ENCODE measurements at places on chromosomes 4 and X.

DNA sequence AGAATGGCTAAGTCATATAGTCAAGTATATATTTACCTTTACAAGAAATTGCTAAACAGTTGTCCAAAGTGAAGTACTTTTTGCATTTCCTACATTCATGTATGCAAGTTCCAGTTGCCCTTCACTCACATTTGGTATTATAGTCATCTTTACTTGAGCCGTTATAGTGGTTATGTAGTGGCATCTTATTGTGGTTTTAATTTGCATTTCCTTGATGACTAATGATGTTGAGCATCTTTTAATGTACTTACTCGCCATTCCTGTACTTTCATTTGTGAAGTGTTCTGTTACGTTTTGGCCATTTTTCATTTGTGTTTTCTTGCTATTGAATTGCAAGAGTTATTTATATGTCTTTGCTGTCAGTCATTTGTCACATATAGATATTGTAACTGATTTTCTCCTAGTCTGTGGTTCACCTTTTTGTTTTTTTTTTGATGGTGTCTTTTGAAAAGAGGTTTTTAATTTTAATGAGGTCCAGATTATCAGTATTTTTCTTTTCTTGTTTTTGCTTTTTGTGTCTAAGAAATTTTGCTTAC lies 27.6 kb downstream of the ARFIP1 start:
- no peak for DNase-seq

- DNase-seq, result no peak
Measured at GRCh38 chr4:182067828-182068227, 175.4 kb upstream of the TENM3 start.

GRCh38 chrX:19382555-19383145 lies 38.9 kb downstream of the PDHA1 start:
- peak; percentile 37 for DNase-seq

GRCh38 chr4:102339018-102339417 lies 6.3 kb downstream of the SLC39A8 start:
- no peak for DNase-seq

DNA sequence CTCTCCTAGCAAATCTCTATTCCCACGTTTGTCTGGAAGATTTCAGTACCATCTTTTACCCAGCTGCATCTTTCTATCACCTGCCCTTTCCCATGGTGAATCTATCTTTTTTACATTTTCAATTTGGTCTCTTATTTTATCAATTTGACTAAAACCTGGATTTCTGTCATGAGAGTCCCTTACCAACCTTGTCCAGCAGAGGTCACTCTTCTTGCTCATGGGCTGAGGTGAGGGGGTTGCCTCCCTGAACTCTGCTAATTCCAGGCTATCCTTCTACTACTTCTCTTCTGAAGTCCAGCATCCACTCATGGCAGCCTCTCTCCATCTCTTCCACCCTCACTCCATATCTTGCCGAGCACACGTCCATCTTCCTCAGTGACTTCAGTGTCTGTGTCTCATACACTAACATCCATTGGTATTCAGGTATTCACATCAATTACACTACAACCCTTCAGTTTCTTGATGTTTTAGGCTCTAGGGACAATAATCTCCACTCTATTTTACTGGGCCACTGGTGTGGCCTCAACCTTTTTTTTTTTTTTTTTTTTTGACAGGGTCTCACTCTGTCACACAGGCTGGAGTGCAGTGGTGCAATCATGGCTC lies 17.8 kb upstream of the ZNF827 start:
- DNase-seq, result no peak

- DNase-seq, result no peak
Measured at GRCh38 chr4:143183513-143184216, 1.1 kb upstream of the USP38 start.

DNA sequence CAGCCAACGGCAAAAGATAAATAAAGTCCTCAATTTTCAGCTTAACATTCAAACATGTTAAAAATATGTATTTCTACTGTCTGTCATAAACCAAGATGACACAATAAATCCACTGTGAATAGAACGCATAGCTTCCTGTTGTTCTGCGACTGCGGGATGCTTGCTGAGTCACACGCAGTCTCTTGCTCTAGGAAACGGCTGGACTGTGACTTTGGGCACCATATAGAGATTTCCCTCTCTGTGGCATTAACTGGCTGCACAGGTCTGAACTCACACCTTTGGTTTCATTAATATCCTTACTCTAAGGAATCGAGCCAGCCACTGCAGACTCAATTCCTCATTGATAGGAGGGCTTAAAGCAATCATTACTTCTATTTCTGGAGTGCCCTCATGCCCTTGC lies 8.4 kb downstream of the BEND4 start:
- no peak for DNase-seq

DNA sequence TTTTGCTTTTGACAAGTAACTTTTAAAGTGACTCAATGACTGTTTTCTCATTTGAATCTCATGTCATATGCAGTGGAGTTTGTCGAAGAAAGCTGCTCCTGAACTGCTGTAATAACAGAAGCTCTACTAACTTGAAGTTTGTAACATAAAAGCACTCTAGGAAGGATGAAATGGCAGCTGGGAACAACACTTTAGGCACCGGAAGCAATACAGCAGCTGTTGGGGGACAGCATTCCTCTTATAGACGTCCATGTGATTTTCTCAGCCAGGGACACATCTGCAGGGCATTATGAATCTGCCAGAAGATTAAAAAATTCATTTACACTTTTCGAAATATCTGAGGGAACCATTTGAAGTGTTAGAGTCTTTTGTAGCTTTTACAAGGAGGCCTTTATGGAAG lies 1035.8 kb downstream of the ADGRL3 start:
- no peak for DNase-seq

DNA sequence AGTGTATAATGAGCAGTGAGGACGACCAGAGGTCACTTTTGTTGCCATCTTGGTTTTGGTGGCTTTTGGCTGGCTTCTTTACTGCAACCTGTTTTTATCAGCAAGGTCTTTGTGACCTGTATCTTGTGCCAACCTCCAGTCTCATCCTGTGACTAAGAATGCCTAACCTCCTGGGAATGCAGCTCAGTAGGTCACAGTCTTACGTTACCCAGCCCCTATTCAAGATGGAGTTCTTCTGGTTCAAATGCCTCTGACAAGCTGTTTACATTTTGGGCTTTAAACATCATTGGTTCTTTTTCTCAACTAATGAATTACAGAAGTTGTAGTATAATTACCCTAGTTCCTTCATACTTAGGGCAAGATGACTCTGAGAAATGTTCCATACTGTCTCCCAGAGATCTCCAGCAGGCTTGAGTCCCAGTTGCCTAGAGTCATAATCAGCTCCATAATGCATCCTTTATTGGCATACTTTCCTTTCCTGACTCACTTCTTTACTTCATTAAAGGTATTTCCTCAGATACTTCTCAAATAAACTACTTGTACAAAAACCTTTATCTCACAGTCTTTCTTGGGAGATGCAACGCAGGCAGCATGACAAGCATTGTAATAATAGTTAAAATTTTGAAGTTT lies 136.5 kb downstream of the KDM6A start:
- no peak for DNase-seq

DNA sequence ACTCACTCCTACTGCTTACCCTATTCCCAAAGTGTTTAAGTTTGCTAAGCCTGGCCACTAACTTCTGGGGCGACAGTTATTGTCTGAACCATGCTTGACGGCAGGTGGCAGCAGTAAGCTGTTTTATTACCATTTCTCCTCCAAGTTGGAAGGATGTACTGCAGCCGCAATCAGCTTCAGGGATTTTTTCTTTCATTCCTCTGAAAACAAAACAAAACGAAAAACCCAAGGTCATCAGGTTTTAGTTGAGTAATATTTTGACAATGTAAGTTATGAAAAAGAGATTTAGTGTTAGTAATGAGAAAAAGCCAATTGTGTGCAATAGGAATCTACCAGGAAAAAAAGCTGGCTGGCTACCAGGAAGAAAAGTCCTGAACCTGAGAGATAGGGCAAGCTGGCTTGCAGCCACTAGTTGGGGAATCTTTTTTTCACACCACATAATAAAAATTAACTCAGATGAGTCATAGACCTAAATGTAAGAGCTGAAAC lies 13.2 kb upstream of the RAB9B start:
- peak; percentile 10 for DNase-seq

DNA sequence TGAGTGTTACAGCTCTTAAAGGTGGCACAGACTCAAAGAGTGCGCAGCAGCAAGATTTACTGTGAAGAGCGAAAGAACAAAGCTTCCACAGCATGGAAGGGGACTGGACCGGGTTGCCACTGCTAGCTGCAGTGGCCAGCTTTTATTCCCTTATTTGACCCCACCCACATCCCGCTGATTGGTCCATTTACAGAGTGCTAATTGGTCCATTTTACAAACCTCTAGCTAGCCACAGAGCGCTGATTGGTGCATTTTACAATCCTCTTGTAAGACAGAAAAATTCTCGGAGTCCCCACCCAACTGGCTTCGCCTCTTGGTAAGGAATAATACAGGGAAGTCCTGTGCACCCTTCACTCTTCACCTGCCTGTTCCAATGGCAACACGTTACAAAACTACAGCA lies 1.9 kb upstream of the SHROOM2 start:
- no peak for DNase-seq

GRCh38 chr4:152607178-152607577 lies 71.3 kb upstream of the FBXW7 start:
- no peak for DNase-seq

- no peak for DNase-seq
Measured at GRCh38 chr4:54879576-54879975, 221.8 kb downstream of the KIT start.

- DNase-seq, result no peak
Measured at GRCh38 chrX:11399489-11400094, 106.4 kb downstream of the AMELX start.

DNA sequence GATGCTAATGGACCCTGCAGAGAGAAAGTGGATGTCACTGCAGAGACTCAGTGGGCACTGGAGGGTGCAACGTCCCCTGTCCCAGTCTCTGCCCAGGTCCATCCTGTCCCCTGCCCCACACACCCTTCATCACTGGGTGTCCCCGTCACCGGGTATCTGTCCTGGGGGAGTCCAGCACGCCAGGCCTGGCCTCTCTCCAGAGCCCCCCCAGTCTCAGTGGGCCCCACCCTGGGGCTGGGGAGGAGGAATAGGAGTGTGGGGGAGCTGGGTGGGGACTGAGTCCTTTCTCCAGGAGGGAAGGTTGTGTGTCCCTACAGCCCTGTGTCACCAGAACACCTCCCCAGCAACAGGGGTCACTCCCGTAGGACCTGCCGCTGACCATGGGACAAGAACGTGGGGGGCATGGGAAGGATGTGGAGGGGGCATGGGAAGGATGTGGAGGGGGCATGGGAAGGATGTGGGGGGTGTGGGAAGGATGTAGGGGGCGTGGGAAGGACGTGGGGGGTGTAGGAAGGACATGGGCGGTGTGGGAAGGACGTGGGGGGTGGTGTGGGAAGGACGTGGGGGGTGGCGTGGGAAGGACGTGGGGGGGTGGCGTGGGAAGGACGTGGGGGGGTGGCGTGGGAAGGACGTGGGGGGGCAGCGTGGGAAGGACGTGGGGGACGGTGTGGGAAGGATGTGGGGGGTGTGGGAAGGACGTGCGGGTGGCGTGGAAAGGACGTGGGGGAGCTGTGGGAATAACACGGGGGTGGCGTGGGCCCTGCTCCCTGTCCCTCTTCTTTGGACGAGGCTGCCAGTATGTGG lies 21.0 kb upstream of the SPON2 start:
- DNase-seq, result no peak

DNA sequence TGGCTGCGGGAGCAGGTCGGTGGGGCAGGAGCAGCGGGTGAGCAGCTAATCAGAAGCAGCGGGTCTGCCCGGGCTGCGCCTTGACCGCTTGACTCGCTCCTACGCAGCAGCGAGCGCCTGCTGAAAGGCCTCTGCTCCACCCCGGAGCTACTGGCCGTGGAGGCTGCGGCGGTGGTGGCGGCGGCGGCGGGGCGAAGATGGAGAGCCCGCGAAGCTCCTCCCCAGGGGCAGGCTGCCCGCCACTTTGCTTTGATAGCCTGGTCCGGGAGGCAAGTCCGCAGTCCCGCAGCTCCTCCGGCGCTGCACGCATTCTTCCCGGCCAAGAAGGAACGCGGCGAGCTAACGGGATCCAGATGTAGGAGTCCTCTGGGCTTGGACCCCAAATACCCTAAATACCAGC lies 36.7 kb downstream of the PJA1 start:
- no peak for DNase-seq

- no peak for DNase-seq
Measured at GRCh38 chr4:175833574-175834311, 21.7 kb upstream of the GPM6A start.

- no peak for DNase-seq
Measured at GRCh38 chr4:2587213-2587823, 50.9 kb downstream of the FAM193A start.

DNA sequence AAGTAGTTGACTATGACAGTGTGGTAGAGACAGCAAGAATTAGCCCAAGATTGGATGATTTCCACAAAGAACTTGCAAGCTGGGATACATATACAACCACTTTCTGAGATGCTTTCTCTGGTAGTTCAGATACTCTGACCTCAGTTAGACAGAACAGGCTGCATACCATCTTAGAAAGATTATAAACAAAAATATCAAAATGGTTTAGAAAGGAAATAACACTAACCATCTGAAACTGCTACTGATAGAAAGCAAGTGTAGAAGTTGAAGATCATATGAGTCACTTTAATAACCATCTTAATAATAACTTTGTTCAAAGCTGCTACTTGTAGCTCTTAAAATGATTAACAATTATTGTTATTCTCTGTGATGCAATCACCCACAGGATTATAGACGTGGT lies 255.4 kb upstream of the TTC29 start:
- no peak for DNase-seq

GRCh38 chr4:14771504-14772175 lies 230.6 kb upstream of the CPEB2 start:
- DNase-seq, result no peak

GRCh38 chr4:108037884-108038283 lies 48.2 kb downstream of the HADH start:
- no peak for DNase-seq

GRCh38 chr4:108834166-108834834 lies 71.4 kb upstream of the ETNPPL start:
- DNase-seq, result no peak

- no peak for DNase-seq
Measured at GRCh38 chr4:104413487-104413886, 81.2 kb downstream of the CXXC4 start.

GRCh38 chrX:153245288-153245731 lies 66.2 kb downstream of the MAGEA1 start:
- DNase-seq, result no peak

GRCh38 chr4:118012142-118012541 lies 22.1 kb upstream of the NDST3 start:
- no peak for DNase-seq

- no peak for DNase-seq
Measured at GRCh38 chrX:24169211-24169610, 19.7 kb downstream of the ZFX start.

DNA sequence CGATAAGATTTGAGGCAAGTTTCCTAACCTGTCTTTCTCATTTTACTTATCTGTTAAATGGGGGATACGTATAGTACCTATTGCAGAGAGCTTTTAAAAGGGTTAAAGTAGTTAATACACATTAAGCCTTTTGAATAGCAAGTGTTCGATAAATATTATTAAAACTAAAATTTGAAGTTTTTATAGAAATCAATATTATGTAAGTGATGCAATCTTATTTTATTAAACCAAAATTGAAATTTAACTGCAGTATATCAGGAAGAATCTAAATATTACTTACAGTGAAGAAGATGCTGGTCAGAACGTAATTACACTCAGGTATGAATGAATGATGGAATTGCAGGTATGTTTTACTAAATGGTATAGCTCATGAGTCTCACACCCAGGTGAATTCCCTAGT lies 58.0 kb downstream of the ANXA3 start:
- DNase-seq, result no peak

All from stimulated activated CD4-positive, alpha-beta T cell treated with anti-CD3 and anti-CD28 coated beads, Interleukin-1b, Interleukin-23, amount 100 ng/mL, for 1 hour (primary cell).